ENCODE measurements at places on chromosomes 1 and 21. TPM values are rescaled to one million over a fixed set of nuclear protein-coding genes. Genes with fewer than 3 reads are reported as not detected.

DNA sequence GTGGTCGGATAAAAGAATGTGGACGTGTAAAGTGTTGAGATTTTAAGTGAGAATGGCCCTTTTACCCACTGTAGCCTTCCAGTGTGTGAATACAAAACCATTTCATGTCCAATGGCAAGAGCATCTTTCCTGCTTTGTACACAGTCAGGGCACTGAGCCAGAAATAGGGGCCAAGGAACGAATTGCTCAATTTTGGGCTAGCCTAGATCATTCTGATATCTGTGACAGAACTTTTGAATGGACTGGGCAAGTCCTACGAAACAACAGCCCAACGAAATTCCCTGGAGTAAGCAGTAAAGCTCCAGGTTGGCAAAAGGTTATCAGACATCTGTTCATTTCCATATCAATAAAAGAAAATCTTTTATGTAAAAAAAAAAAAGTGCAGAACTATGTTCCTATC lies 5.5 kb downstream of the KIF26B start:
- H3K27ac ChIP-seq: no peak overlapping the region
- H3K4me3 ChIP-seq: no peak overlapping the region

- no peak overlapping the region for H3K4me3 ChIP-seq
- peak overlapping the region; percentile 67 for H3K27ac ChIP-seq
- peaks cover 14% of the 10 kb centered on the region for H3K4me1 ChIP-seq
- no peaks in the 10 kb centered on the region for H3K36me3 ChIP-seq
- peak; percentile 61 for DNase-seq
Measured at GRCh38 chr1:178938959-178939317, 68.1 kb upstream of the ANGPTL1 start.

DNA sequence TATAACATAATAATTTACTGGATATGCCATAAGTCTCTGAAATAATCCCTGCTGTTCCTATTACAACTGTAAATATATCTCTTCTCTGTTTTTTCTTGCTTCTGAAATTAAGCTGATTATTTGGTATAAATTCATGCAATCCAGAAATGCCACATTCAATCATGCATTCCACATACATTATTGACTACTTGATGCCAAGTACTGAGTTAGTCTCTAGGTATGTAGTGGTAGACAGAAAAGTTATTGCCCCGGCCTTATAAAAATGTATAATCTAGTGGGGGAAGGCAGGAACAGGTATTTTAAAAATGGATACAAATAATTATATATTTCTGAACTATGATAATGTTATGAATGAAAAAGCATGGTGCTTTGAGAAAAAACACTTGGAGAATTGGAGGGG lies 338.6 kb upstream of the SNX7 start:
- no peak overlapping the region for H3K27ac ChIP-seq
- no peaks in the 10 kb centered on the region for H3K36me3 ChIP-seq
- no peaks in the 10 kb centered on the region for H3K4me1 ChIP-seq
- H3K27me3 ChIP-seq: no peaks in the 10 kb centered on the region
- no peak for DNase-seq

GRCh38 chr1:230271300-230272035 lies 154.7 kb downstream of the PGBD5 start:
- DNase-seq: no peak
- H3K27me3 ChIP-seq: no peaks in the 10 kb centered on the region

DNA sequence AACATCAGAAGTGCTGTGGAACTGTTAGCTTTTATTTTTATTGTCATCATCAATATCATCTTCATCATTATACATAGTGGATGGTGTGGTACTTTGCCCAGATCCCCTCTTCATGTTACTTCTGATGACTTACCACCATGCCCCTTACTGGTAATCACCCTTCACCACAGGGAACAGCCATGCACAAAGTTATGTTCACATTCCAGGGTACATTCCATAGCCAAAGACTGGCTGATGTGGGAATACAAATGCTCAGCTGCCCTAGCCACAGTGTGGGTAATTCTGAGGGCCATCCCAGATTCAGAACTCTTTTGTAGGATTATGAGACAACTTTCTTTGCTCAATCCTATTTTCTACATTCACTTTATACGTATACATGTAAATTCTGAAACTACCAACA lies 691.3 kb upstream of the CXADR start:
- no peak for DNase-seq
- no peaks in the 10 kb centered on the region for H3K4me1 ChIP-seq
- no peak overlapping the region for H3K27ac ChIP-seq
- no peaks in the 10 kb centered on the region for H3K27me3 ChIP-seq
- H3K4me3 ChIP-seq: no peak overlapping the region

DNA sequence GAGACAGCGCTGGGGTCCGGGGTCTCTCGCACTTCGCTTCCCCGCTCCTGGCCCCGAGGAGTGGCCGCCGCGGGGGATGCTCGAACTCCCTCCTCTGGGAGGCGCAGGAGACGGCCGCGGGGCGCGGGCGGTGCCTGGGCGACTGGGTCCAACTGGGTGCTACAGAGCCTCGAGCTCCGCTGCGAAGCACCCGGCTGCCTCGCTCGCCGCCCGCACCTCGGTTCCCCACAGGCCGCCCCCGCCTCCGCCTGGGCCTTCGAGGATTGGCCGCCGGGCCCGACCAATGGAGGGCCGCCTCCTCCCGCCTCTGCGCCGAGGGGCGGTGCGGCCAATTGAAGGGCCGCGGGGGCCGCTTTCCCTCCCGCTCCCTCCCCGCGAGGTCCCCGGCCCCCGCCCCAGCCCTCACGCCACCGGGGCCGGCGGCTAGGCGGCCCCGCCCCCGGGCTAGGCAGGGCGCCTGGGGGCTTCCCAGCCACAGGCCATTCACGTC lies at the start of gene CNN3:
Gene CNN3 (minus strand): TSS at position 196 of the 490 bp plus-strand sequence. CDS start 216 bp downstream, outside the sequence.
- peak; percentile 86 for DNase-seq
- no peaks in the 10 kb centered on the region for H3K27me3 ChIP-seq
- H3K4me3 ChIP-seq: peak within 1 kb of the TSS; percentile 72
- no peaks in the 10 kb centered on the region for H3K36me3 ChIP-seq
- H3K4me1 ChIP-seq: peaks cover 58% of the 10 kb centered on the region

DNA sequence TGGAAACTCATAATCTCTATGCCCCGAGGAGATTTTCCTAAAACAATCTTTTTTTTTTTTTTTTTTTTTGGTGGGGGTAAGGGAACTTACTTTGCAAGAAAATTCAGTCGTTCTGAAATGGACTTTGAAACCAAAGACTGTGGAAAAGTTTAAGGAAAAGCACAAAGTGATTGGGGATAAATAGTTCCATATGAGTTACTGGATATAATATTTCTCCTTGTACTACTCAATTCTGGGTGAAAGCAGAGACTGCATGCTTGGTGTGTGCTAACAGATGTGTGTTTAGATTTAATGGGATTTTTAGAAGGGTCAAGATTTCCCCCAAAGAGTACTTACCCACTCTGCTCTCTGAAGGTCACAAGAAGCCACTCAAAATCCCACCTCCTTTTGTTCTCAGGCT lies 204.9 kb upstream of the USP24 start:
- H3K4me1 ChIP-seq: no peaks in the 10 kb centered on the region
- H3K4me3 ChIP-seq: no peak overlapping the region
- no peaks in the 10 kb centered on the region for H3K36me3 ChIP-seq
- no peaks in the 10 kb centered on the region for H3K27me3 ChIP-seq
- no peak overlapping the region for H3K27ac ChIP-seq

DNA sequence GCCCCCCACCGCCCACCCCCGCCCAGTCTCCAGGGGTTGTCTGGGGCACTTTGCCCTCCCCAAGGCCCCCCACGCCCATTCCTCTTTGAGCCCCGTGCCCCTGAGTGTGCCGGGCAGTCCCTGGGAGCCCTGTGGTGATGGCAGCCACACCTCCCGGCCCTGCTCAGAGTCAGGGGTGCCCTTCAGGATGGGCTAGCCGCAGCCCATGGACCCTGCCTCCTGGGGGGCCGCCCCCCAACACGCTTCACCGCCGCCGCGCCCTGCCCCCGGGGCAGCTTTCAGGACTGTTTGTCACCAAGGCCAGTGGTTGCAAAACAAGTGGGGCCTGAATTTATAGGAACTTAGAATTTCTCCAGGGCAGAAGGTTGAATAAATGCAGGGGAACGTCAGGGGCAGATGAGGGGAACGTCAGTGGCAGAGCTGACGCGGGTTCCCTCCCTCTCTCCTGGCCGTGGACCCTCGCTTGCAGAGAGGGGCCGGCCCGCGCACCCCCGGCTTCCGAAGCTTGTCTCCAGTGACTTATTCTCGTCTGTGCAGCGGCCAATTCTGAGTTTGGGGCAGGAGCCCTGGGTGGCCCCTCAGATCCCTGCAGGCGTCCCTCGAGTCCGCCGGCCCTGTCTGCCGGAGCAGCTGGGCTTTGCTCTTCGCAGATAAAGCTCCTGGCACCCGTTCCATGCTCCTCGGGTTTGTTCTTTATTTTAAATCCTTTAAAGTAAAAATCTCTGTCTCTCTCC lies 41.2 kb upstream of the ADARB1 start:
- no peak overlapping the region for H3K4me3 ChIP-seq
- no peaks in the 10 kb centered on the region for H3K27me3 ChIP-seq
- peaks cover 28% of the 10 kb centered on the region for H3K4me1 ChIP-seq
- no peaks in the 10 kb centered on the region for H3K36me3 ChIP-seq
- DNase-seq: no peak
- peak overlapping the region; percentile 44 for H3K27ac ChIP-seq

- H3K27me3 ChIP-seq: no peaks in the 10 kb centered on the region
- H3K4me3 ChIP-seq: no peak overlapping the region
- no peaks in the 10 kb centered on the region for H3K36me3 ChIP-seq
- no peak for DNase-seq
- no peak overlapping the region for H3K27ac ChIP-seq
- peaks cover 25% of the 10 kb centered on the region for H3K4me1 ChIP-seq
Measured at GRCh38 chr1:41041614-41042270, 20.2 kb upstream of the SLFNL1 start.

DNA sequence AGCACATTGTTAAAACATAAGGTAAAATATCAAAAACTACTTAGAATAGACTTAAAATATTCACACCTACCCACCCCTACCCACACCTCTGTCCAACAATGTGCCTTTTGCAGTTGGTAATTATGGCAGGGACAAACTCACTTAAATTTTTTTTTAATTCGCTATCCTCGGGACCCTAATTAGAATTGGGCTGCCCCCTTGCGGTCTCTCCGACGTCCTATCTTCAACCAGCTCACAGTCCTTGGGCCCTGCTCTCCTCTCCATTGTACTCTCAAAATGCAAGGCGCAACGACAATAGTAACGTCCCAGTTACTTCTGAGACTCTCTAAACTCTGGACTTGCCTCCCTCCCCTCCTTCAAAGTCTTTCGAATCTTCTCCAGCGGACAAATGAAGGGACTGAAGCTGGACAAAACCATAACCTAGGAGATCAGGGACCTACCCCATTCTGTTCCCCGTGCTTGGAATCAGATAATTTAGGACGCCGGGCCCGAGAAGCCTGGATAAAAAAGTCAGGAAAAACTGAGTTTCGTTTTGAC lies 1.1 kb upstream of the CIART start:
- no peaks in the 10 kb centered on the region for H3K27me3 ChIP-seq
- DNase-seq: peak; percentile 77
- H3K4me3 ChIP-seq: peak overlapping the region; percentile 8
- H3K4me1 ChIP-seq: peaks cover 31% of the 10 kb centered on the region
- H3K27ac ChIP-seq: peak overlapping the region; percentile 89

- H3K27me3 ChIP-seq: no peaks in the 10 kb centered on the region
- no peaks in the 10 kb centered on the region for H3K4me1 ChIP-seq
- H3K36me3 ChIP-seq: no peaks in the 10 kb centered on the region
- no peak overlapping the region for H3K4me3 ChIP-seq
Measured at GRCh38 chr1:191261111-191261510, 783.4 kb upstream of the BRINP3 start.

The AGPAT3 gene
- 39.2 TPM for total RNA-seq

The CASQ1 gene
- not detected for total RNA-seq

The FBXO28 gene
- total RNA-seq: 3.0 TPM

Data from body of pancreas (tissue), 4 donors.